ENCODE measurements at places on chromosomes 3 and 15.
A peak's percentile ranks its signal among the peaks of the same experiment; 100 is the strongest.

- no peak for DNase-seq
These were observed 63.9 kb downstream of the DAPK2 start for GRCh38 chr15:63982381-63982854.

DNA sequence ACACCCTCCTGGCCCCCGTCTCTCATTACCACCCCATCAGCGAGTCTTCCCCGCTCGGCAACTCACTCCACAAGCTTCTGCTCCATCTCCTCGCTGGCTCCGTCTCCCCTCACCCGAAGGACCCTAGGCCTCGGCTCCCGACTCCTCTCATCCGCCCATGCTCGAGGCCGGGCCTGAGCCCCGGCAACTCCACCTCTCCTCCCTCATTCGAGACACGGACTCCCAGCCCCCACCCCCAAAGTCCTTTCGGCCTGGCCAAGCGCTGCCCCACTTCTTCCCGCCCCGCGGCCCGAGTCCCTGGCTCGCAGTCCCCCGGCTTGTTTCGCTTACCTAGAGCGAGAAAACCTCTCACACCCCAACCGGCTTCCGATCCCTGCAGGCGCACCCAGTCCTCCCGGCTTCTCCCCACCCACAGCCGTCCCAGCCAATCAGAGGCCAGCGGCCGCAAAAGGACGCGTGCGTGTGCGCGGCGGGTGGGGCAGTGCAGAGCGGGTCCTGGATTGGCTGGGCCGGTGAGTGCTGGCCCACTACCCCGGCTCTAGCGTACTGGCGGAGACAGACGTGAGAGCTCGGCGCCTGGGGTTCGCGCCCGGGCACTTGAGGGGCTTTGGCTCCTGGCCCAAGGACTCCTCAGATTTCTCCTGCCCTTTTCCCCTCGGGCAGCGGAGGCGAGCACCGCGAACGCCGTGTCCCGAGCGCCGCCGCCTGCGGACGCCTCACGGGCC, at the start of gene HIGD1A:
TSS of gene HIGD1A (minus strand) at position 385 of the 725 bp plus-strand sequence. CDS start 10,237 bp downstream, outside the sequence.
- DNase-seq, result peak; percentile 90

GRCh38 chr15:22954798-22955543, 25.2 kb downstream of the CYFIP1 start:
- DNase-seq, result no peak

GRCh38 chr15:64010719-64011118, 35.6 kb downstream of the DAPK2 start:
- DNase-seq, result peak; percentile 54

GRCh38 chr3:128545120-128545752, 52.2 kb upstream of the GATA2 start:
- DNase-seq, result no peak

- no peak for DNase-seq
These were observed 65.7 kb upstream of the DGKG start for GRCh38 chr3:186427627-186428281.

GRCh38 chr3:160069986-160070385, 81.4 kb downstream of the IL12A start:
- DNase-seq, result no peak

- no peak for DNase-seq
These were observed 11.9 kb downstream of the RPS27L start for GRCh38 chr15:63145426-63145825.

GRCh38 chr3:179452872-179453271, 1.6 kb upstream of the GNB4 start:
- no peak for DNase-seq

DNA sequence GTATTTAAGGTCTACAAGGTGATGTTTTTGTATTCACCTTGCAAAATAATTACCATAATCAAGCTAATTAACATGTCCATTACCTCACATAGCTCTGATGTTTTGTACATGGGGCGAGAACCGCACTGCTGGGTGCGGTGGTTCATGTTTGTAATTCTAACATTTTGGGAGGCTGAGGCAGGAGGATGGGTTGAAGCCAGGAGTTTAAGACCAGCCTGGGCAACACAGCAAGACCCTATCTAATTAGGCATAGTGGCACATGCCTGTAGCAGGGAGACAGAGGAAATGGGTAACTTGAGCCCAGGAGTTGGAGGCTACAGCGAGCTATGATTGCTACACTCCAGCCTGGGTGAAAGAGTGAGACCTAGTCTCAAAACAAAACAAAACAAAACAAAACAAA, 248.2 kb upstream of the NSMCE3 start:
- DNase-seq, result no peak

DNA sequence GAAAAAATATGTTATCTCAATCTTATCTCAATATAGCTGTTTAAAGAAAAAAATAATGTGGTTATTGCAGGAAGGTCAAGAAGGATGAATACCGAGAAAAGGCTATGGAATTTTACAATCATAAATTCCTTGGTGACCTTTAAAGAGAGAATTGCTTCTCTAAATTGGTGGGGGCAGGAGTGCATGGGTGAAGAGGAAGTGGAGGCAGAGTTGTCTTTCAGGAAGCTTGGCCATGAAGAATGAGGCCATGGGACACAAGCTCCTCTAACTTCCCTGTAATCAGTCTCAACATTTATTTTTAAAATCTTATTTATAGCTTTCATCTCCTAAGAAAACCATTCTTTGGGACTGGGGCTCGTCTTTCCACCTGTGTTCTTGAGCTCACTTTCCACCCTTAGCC, 22.4 kb upstream of the ALDH1A2 start:
- DNase-seq, result no peak

GRCh38 chr3:14253022-14253706, 74.5 kb downstream of the LSM3 start:
- no peak for DNase-seq

DNA sequence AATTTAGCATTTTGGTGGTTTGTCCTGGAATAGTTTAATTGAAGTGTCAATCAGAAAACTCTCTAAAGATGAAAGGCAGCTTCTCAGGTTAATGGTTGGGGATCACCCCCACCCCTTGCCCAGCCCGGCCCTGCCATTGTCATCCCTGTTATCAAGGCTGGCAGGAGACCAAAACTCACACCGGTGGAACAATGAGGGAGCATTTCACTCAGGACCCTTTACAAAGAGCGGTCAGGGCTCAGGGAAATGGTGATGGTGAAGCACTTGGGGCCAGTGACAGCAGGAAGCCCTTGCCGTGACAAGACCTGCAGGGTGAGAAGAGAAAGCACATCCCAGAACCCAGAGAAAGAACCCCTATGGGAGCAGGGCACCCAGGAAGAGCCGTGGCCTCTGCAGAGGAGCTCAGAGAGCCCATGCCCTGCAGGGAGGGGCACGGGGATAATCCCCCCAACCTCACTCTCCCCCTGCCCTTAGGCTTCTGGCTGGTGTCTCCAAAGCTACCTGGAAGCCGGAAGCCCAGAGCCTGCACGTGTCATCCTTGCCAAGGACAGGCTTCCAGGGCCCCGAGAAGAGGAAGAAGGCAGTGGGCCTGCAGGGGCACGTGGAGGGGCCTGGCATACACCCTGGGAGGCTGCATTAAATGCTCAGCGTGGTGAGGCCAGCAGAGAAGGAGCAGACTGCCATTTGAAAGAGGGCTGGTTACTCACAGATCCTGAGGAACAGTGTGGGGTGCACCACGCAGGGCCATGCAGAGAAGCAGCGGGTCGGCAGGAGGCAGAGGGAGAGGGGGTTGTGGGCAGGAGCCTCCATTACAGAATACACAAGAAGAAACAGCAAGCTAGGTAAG, 80.6 kb upstream of the PRR20G start:
- no peak for DNase-seq

DNA sequence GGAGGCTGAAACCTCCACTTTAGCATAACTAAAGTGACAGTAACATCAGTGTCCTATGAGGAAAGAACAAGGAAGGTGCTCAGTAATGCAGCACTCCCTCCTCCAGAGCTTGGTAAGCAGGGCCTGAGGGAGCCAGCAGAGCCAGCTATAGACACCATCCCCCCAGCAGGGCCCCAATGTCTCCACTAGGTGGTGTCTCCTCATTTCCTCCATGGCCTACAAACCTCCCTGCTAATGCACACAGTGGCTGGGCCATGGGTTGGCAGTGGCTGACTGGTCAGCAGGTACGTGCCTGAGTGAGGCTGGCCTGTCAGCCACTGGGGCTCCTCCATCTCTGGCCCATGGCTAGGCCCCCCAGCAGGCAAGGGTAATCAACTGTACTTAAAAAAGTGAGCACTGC, 13.6 kb downstream of the MRPS25 start:
- DNase-seq, result no peak

DNA sequence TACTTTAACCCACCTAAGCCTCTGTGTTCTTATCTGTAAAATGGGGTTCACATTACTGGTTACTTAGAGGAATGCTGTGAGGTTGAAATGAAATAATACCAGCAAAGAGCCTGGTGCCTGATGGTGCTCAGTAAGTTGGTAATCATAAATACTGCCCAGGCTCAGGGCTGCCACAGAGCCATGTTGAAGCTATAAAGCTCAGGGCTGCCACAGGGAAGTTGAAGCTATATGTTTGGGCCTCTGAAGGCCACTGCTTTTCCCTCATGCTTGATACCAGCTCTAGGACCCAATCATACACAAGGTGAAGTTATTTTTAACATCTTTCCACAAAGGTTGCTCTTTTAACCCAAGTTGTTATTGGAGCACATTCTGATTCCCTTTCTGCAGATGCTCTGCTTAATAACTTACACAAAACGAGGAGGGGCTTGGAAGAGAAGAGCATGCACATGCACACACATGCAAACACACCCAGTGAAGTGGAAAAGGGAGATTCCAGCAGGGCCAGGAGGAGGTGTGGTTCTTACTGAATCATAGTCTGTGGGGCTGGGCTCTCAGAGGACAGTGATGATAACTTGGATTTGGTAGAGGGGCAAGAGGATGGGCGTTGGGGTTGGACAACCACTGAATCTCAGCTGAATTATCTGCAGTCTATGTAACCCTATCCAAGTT, 17.4 kb downstream of the PARP14 start:
- DNase-seq, result no peak

GRCh38 chr3:100503448-100503847, 11.0 kb downstream of the TMEM45A start:
- DNase-seq, result no peak

DNA sequence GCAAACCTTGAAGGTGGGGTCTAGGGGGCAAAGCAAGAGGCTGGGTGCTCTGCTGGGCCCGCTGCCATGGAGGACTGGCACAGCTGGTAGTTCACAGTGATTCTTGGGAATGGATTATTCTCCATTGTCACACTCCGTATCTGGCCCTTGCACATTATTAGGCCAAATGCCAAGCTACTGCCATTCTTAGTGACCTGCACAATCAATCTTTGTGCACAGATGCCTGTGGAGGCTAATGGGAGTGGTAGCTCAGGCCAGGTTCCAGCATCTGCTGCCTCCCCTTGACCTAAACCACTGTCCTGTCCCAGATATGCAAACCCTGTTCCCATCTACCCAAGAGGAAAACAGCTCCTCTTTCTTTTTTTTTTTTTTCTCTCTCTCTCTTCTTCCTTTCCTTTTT, 67.5 kb downstream of the TIPARP start:
- DNase-seq, result no peak

DNA sequence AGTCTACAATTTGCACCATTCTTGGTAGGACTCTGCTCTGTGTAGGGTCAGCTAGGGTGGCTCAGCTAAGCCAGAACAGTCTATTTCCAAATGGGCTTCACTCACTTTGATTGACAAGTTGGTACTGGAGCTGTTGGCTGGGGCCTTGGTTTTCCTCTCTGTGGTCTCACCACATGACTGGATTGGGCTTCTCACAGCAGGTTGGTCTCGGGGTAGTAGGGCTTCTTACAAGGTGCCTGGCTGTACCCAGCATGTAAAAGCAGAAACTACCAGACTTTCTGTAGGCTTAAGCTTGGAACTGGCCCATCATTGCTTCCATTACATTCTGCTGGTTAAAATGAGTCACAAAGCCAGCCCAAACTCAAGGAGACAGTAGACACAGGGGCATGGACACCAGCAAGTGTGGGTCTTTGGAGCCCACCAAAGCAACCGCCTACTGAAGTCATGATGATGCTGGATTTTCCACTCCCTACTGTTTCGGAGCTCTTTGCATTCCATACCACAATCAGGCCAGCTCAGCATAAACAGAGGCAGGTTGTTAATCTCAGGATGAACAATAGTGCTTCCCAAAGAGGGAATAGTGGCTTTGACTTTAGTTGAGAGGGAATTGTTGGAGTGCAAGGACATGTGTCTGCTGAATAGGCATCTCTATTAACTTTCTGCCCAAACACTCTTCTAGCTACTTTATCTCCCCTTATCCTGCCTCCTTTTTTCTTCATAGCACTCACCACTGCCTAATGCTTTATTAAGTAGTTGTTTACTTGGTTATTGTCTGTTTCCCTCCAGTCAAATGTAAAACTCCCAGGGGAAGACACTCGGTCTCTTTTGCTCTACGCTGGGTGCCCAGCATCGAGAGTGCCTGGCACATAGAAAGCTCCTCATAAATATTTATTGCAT, 78.0 kb upstream of the RARB start:
- DNase-seq, result no peak

Measured in effector CD8-positive, alpha-beta T cell (primary cell).